ENCODE measurements at places on chromosomes 6 and 20.

GRCh38 chr20:17610566-17611289 is 40.9 kb downstream of the DSTN start:
- peak; percentile 56 for DNase-seq

DNA sequence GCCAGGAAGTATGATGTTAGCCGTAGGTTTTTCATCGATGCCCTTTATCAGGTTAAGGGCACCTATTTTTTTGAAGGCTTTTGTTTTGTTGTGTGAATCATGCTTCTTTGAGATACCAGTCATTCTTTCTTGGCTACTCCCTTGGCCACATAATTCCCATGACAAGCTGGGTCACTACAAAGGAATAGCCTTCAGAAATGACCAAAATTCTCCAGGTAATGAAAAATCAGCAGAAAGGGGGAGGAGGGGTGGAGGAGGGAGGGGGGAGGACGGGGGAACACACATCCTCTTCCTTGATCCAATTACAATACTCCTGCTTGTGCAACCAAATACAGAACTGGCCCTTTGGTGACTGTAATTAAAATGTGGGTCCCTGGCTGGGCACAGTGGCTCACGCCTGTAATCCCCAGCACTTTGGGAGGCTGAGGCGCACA is 21.7 kb upstream of the TGM2 start:
- DNase-seq = no peak

DNA sequence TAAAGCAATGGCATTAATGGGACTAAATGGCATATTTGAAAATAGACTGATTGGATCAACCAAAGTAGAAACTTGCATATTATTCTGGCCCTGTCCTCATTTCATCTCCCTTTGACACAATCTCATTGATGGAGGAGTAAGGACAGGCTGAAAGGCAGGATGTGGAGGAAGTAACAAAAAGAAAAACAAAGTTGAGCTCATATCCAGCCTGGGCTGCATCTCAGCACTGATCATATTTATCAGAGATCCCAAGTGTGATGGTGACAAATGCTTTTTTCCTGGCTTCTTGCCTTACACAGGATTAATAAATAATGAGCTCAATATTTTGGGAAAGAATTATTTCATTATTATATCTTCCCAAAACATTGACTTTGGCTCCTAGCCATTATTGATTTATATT is 622.7 kb downstream of the CD109 start:
- no peak for DNase-seq

DNA sequence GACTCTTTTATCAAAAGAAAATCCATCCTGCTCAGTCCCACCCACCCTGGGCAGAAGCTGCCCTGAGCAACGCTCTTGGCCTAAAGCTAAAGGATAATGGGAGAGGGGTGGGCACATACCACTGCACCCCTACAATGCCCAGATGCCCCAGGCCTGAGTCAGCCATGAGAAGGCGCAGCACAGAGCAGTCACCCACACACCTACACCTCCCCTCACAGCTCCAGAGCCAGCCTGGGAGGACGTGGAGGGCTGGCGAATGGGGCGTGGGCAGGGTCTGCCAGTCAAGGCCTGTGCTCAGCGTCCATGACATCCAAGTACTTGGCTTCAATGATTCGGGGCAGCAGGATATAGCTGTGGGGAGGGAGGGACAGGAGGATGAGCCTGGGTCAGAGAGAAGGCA is 11.5 kb downstream of the SLC4A11 start:
- DNase-seq = no peak

DNA sequence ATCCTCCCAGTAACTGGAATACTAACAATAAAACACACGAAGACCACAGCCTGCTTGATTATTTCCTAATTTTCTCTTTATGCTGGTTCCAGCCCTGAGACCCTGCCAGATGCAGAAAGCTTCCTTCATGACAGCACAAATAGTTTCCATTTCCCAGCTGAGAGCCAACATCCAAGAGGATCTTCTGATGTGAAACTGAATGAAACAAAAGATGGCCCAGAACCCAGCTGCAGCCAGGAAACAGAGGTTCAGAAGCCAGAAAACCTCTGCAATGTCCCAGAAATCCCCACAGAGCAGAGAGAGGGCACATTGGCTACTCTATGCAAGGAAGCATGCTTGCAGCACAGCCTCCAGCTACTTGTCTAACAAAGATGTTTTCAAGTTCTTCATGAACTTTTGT is 61.8 kb upstream of the PLEKHG1 start:
- no peak for DNase-seq

DNA sequence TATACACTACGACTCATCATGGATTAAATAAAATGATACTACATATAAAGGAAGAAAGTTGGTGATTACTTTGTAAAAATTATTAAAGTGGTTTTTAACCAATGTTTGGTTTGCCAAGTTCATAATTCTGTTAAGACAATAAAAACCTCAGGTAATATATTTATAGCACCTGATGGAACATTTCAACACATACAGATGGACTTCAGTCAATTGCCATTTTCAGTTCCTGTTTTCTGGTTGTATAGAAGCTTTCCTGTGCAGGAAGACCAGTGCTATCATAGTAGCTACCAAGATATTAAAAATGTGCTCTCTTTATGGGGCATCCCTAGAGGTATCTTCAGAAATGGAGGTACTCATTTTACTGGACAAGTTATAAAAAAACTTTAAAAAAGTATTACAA is 1686.4 kb downstream of the GRIK2 start:
- no peak for DNase-seq

DNA sequence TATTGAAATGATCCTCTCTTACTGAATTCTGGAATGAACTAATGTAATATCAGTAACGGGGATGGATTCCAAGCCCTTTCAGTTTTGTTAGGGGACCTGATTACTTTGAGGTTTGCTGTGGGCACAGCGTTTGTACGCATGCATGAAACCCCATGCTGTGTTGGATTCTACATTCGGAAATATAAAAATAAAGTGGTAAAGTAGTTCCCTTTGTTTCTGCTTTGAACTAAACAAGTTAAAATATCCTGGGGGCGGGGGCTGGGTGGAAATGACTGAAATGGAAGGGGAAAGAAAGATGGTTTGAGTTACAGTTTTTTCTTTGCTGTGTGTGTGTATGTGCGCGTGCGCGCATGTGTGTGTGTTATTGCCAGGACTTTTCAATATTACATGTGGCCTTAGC is 196.5 kb upstream of the OPRM1 start:
- no peak for DNase-seq

- DNase-seq = no peak
These were observed 109.2 kb upstream of the ASF1A start for GRCh38 chr6:118784641-118785164.

DNA sequence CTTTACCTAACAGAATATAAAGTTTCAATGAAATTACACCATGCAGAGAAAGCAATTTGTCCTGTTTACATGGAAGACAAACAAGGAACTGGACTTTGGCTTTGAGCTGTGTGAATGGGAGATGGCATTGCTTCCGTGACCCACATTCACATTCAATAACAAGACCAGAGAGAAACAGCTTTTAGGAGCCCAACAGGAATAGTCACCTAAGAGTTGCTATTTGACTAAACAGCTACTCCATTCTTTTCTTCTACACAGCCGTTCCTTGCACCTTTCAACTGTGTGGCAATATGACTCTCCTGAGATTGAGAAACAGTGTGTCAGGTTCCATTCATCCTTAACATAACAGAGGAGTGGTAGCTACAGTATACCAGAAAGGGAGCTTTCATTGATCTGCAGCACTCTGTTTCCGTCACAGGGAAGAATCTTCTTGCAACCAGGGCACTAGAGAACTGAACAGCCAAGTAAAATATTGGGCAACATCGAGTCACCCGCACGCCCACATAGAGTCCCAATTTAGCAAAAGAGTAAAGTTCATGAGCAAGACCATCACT is 355.1 kb downstream of the HAO1 start:
- no peak for DNase-seq

GRCh38 chr6:31547727-31548543 is 527 bp downstream of the NFKBIL1 start:
- no peak for DNase-seq

DNA sequence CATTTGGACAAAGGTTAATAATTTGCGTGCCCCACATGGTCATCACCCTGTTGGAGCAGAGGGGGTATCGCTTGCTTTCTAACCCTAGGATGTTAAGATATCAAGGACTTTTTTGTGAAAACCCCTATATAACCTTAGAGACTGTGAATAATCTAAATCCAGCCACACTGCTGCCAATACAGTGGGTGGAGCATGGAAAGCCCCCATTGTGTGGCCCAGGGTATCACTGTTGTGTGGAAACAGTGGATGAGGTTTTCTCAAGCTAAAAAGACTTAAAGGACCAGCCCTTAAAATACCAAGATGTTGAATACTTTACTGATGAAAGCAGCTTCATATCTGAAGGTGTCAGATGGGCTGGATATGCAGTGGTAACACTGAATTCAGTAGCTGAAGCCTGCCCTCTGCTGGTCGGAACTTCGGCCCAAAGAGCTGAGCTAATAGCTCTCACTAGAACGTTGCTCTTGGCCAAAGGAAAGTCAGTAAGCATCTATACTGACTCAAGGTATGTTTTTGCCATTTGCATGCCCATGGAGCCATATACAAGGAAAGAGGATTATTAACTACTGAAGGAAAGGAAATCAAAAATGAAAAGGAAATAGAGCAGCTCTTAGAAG is 695.2 kb downstream of the PHF3 start:
- DNase-seq = no peak

GRCh38 chr6:119349361-119350201 is at the start of gene MAN1A1:
Gene MAN1A1 (minus strand): TSS chr6:119349761. CDS start chr6:119349065, 696 bp downstream.
- DNase-seq = peak; percentile 89

DNA sequence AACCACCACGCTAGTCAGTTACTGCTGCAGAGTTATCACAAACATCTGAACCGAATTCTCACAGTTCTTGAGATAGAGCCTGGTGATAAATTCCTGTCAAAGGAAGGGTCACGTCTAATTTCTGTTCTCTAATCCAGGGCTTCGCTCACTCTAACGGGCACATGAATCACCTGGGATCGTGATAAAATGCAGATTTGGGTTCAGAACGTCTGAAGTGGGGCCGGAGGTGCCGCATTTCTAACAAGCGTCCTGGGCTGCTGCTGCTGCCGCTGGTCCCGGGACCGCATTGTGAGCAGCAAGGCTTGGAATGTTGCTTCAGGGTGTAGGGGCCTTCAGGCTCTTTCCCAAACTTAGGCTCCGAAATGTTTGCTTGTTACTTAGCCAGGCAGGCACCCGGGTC is 264.1 kb downstream of the CDC5L start:
- DNase-seq = no peak

GRCh38 chr6:19851241-19852089 is 14.3 kb downstream of the ID4 start:
- DNase-seq = no peak

- no peak for DNase-seq
These were observed 51.3 kb upstream of the EIF2S2 start for GRCh38 chr20:34163307-34163706.

GRCh38 chr6:146803601-146804000 is 204.8 kb downstream of the ADGB start:
- DNase-seq = no peak

DNA sequence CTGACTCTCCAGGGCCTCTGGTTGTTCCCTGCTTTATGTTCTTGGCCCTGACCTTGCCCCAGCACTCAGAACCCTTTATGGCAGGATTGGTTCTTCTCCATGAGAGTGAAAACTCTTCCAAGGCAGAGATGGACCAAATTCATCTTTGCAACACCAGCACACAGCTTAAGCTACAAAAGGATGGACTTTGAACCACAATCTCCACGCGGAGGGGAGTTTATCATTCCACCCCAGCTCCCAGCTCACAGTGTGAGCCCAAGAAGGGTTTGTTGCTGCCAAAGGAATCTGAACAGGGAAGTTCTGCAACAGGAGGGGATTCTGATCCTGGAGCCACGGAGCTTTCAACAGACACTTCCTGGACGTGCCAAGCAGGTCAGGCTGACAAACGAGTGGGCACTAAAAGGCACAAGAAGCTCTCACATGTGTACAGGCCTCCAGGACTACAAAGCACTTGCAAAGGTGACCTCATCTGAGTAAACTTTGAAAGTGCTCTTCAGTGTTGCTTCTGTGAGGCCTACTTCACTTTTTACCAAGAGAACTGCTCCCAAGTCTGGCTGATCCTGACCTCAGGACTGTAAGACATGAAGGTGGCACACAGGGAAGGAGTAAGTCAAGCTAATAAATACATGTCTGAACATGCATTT is 8.9 kb downstream of the FITM2 start:
- no peak for DNase-seq

- no peak for DNase-seq
These were observed 136.5 kb upstream of the ECI2 start for GRCh38 chr6:4271761-4272470.

- no peak for DNase-seq
These were observed 658.4 kb downstream of the TBC1D32 start for GRCh38 chr6:120675886-120676285.

GRCh38 chr6:93453956-93454355 is 34.6 kb upstream of the EPHA7 start:
- DNase-seq = no peak

GRCh38 chr20:43161716-43162115 is 28.0 kb downstream of the PTPRT start:
- no peak for DNase-seq

GRCh38 chr6:389622-390021 is 1.9 kb upstream of the IRF4 start:
- DNase-seq = no peak

GRCh38 chr6:37005061-37005810 is at the start of gene FGD2:
Gene FGD2 (plus strand): TSS chr6:37005655. CDS start chr6:37005818, 163 bp downstream.
- peak; percentile 70 for DNase-seq

DNA sequence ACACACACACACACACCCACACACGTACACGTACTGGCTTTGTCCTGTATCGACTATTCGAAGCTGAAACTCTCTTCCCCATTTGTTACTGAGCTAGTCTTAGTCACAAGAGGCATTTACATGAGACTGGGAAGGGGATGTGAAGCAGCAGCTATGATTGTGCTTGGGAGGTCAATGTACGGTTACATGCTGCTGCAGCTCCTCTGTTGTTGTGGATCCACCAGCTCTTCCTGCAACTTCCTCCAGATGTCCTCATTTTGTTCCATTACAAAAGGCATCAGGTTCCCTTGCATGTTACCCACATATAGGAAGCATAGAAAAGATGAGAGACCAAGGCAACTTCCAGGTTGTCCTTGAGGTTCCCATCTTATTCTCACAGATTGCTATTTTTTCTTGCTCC is 612.4 kb upstream of the IMPG1 start:
- no peak for DNase-seq
